ENCODE measurements at places on chromosomes 2 and 18.

GRCh38 chr2:39107156-39107555, 13.7 kb downstream of the SOS1 start:
- no peak for DNase-seq

DNA sequence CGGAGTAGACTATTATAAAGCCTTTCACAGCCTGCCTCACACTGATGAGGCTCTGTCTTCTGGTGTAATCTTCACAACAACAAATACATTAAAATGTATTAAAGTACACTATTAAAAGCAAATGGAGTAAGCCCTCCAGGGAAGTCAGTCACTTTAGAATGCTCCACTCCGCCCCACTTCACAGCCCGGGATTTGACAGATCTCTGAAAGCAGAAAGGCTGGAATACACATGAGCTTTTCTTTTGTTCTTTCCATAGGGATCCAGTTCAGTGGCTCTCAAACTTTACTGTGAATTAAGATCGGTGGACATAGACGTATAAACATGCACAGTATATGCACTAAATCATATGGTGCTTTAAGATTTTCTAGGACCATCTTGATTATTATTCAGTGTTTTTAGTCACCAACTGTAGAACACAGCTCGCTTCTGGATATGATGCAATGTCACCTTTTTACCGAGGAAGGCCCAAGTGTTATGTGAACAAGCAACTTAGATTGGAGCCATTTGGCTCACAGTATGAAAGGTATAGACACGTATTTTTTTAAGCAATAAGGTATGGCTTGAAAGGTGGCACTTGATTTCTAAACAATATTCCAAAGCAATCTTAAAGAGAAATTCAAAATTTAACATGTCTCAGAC, 151.1 kb downstream of the PRKCE start:
- DNase-seq = no peak

DNA sequence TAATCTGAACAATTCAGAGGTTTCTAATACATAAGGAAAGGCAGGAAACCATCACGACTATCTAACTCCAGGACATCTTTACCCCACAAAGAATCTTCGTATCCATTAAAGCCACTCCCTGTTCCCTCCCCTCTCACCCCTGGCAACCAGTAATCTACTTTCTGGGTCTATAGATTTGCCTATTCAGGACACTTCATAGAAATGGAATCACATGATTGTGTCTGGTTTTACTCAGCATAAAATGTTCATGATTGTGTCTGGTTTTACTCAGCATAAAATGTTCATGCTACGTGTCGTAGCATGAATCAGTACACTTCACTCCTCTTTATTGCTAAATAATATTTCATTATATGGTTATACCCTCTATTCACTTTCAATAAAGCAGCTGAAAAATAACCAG, 11.6 kb downstream of the FECH start:
- DNase-seq = no peak

DNA sequence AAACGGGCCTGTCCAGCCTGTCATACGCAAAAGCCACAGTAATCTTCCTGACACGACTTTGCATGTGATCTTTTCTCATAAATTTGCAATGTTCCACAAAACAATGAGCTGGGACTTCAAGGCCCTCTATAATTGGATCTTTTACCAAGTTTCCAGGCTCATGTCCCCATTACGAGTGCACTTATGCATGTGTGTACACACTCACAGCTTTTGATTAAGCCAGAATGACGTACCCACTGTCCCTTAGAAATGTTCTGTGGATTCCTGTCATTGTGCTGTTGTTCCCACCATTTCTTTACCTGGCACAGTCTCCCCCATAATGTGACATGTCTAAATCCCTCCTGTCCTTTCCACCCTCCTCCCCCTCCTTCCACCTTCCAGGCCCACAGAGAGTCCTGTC, 19.7 kb upstream of the TMEM247 start:
- no peak for DNase-seq

DNA sequence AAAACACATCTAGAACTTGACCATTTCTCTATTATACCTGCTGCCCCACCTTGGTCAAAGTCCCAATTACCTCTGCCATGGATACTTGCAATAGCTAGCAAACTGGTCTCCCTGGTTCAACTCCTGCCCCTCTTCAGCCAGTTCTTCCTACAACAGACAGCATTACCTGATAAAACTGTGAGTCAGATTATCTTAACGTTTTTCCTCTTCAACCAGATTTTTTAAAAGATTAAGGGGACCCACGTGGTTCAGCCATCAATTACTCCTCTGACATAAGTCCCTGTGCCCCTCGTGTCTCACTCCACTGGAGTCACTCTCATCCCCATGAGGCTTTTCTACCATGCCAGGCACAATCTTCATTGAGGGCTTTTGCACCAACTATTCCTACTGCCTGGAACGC, 5.3 kb upstream of the ARHGAP15 start:
- no peak for DNase-seq
